Activated CD4-positive, alpha-beta T cell treated with anti-CD3 and anti-CD28 coated beads, Interleukin-2, amount 10 ng/mL, durations not matched to agents 7 days and 5 days (primary cell): ENCODE measurements at places on chromosomes 4 and X. TPM values are rescaled to one million over a fixed set of nuclear protein-coding genes. Genes with fewer than 3 reads are reported as not detected.
A peak's percentile ranks its signal among the peaks of the same experiment; 100 is the strongest.

GRCh38 chr4:96736352-96736889 is 896.5 kb downstream of the PDHA2 start:
- H3K36me3 ChIP-seq, result no peaks in the 10 kb centered on the region
- H3K27ac ChIP-seq, result no peak overlapping the region
- no peak overlapping the region for H3K4me3 ChIP-seq
- no peaks in the 10 kb centered on the region for H3K4me1 ChIP-seq

- H3K27me3 ChIP-seq, result no peaks in the 10 kb centered on the region
- peaks cover 6% of the 10 kb centered on the region for H3K4me1 ChIP-seq
- DNase-seq, result peak; percentile 9
- H3K27ac ChIP-seq, result no peak overlapping the region
- no peaks in the 10 kb centered on the region for H3K36me3 ChIP-seq
Observed at GRCh38 chrX:38669428-38669827, 108.1 kb downstream of the TSPAN7 start.

GRCh38 chr4:56931924-56932323 is 24.2 kb downstream of the REST start:
- no peak overlapping the region for H3K4me3 ChIP-seq
- no peak for DNase-seq
- H3K27me3 ChIP-seq, result no peaks in the 10 kb centered on the region
- peaks cover 46% of the 10 kb centered on the region for H3K36me3 ChIP-seq

GRCh38 chrX:15465896-15466651 is 27.1 kb downstream of the PIR start:
- H3K36me3 ChIP-seq, result no peaks in the 10 kb centered on the region
- H3K27ac ChIP-seq, result no peak overlapping the region
- no peaks in the 10 kb centered on the region for H3K4me1 ChIP-seq
- DNase-seq, result no peak

GRCh38 chr4:141684785-141685184 is 48.4 kb downstream of the IL15 start:
- no peaks in the 10 kb centered on the region for H3K36me3 ChIP-seq
- no peaks in the 10 kb centered on the region for H3K27me3 ChIP-seq
- H3K4me3 ChIP-seq, result no peak overlapping the region
- H3K4me1 ChIP-seq, result no peaks in the 10 kb centered on the region

- peak overlapping the region; percentile 94 for H3K4me3 ChIP-seq
- DNase-seq, result peak; percentile 49
- no peaks in the 10 kb centered on the region for H3K27me3 ChIP-seq
- peak overlapping the region; percentile 98 for H3K27ac ChIP-seq
Observed at GRCh38 chrX:118346258-118347094, 570 bp downstream of the WDR44 start.

CBLL2 gene
- not detected for total RNA-seq
